Adipocyte (in vitro differentiated cells): ENCODE measurements at places on chromosomes 2 and 18.

DNA sequence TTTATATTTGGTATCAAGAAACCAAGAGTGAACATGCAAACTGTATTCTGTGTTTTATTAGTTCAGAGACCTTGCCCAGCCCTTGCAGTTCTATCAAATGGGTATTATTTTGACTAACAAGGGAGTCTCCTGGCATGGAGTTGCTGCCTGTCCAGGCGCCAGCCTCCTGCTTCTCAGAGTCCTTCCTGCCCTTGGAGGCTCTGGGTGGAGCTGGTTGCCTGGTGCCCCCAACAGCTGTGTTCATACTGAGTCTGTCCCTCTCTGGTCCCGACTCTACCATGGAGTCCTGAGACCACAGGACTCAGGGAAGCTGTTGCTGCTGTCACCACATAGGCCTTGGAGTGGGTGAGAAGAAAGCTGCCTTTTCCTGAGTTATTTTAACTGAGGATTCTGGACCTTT is 26.3 kb upstream of the GREB1 start:
- DNase-seq = no peak

DNA sequence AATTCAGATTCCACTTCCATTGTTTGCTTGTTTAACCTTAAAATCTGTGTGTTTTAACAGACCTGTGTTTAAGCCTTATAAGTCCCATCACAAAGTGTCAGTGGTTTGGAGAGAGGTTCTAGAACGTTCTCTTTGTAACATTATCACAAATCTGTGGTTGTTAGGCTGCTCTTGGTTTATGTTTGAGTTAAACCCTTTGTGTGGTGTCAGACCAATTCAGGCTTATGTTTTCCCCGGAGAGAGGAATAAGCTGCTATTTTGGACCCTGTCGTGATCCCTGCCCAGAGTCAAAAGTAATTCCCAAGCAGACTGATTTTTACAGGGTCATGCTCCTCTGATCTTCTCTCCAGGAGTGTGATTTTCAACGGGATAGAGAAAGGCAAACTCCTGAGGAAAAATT is 43.8 kb upstream of the LTBP1 start:
- no peak for DNase-seq

DNA sequence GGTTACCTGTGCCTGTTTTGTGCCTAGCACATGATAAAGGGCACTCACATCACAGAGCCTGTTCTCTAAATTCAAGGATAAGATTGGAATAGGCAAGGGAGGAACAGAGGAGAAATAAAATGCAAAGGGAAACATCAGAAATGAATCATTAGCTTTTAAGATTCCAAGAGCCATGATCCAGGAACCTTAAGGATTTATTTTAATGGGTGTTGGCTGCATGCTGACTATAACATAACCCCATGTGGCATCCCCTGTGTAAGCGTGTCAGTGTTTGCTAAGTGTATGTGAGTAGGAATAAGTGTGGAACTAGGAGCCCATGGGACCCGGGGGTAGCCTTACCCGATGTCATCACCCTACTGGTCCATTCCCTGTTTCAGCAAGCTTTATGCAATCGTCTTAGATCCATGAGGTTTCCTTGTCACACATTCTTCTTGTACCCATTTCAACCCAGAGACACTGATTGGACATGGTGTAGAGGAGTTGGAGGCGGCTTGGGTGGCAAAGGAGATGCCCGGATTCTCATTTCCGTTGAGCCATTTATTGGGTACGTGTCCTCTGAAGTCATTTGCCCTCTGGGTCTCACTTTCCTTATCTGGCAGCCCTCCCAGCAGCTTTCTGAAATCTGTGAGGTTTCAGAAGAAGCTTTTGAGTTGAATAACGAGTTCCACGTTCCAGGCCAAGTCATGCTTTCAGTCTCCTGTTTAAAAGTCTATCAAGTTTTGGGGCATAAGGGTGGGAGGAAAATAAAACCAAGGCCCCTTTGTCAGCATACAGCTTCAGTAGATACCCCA is 117.0 kb downstream of the MGAT5 start:
- no peak for DNase-seq

DNA sequence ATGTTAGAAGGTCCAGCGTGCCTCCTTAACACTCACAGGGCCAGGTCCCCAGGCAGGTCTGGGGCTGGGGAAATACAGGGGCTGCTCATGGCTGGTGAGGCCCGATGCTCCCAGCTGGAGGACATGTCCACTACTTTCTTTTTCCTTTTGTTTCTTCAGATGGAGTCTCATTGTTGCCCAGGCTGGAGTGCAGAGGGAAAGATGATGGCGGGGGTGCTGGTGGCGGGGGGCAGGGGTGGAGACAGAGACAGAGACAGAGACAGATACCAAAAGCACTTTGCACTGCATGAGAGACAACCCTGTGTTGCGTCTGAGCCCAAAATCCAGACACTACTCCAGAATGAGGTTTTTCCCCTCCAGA is 211.0 kb downstream of the SH3BP4 start:
- DNase-seq = no peak

DNA sequence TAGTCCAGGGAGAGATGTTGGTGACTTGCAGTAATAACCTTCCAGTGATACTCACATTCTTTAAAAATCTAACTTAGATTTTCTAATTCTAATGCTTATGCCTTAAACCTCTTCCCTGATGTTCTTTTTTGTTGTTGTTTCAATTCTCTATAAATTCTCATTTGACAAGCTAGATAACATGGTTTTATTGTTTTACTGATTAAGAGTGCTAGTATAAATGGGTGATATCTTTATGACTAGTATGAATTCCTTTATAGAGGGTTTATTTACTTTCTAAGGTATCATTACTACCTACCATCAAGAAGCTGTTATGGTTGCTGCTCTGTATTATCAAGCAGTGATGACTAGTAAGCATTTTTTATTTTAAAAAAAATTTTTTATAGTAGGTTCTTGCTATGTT is 35.0 kb downstream of the ACVR2A start:
- DNase-seq = no peak
